SK-N-SH (cell line): ENCODE measurements at places on chromosomes 12 and 14. TPM values are rescaled to one million over a fixed set of nuclear protein-coding genes. Genes with fewer than 3 reads are reported as not detected.
A peak's percentile ranks its signal among the peaks of the same experiment; 100 is the strongest.

CLEC14A gene
- 0.02 TPM in 1 of 2 replicates, not detected in the other for polyA plus RNA-seq

DNA sequence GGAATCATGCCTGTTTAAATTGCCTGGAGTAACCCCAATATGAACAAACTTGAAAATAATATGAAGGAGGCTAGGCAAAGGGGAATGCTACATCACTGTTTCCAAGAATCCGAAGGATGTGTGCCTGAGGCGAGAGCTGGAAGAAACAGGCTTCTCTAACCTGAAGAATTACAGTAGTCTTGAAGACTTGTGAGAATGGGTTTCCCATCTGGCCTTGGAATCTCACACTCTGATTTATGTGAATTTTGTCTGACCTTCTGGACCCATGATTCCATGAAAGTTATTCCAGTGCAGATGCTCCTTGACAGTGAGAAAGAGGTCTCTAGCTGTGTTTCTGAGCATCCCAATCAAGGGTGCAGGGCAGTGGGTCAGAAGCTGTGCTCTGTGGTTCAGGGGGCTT lies 122.1 kb upstream of the PARP11 start:
- DNase-seq = no peak

GRCh38 chr12:109725321-109726105 lies 11.9 kb downstream of the FAM222A start:
- DNase-seq = peak; percentile 17

DNA sequence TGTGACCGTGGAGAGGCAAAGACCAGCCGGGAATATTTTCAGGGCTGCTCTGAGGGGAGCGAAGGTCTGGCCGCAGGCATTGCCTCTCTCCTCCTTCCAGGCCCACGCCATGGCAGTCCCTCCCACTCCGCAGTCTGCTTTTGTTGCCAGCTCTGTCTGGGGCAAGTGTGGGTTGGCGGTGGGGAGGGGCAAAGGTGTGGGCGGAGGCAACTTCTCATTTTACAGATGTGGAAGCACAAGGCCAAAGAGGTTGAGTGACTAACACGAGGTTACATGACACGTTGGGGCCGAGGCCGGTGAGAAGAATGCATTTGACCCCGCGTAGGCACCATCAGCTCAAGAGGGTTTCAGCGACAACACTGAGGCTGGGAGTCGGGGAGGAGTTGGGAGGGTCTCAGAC lies 6.1 kb upstream of the FAIM2 start:
- no peak for DNase-seq

DNA sequence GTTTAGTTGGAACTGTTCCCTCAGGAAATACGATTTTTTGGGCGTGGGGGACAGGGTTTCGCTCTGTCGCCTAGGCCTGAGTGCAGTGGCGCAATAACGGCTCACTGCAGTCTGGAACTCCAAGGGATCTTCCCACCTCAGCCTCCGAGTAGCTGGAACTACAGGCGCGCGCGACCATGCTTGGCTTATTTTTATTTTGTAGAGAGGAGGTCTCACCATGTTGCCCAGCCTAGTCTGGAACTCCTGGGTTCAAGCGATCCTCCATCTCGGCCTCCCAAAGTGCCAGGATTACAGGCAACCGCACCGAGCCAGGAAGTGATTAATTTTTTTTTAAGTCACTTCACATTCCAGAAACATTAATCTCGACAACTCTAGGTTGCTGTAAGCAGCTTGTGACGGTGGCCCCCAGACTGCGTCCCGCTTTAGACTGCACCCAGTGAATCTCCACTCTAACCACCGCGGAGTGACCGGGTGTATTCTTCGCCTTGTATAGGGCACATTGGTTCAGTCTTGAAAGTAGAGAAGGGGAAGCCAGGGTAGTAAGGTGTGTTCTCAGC lies 830 bp upstream of the MIS18BP1 start:
- DNase-seq = no peak
